ENCODE measurements at places on chromosomes 1 and 21.

GRCh38 chr1:62325681-62326080, 6.4 kb upstream of the KANK4 start:
- DNase-seq: peak; percentile 74

- no peak for DNase-seq
These were observed 28.9 kb downstream of the LEPR start for GRCh38 chr1:65449214-65449823.

- no peak for DNase-seq
These were observed 395 bp upstream of the CSRP1 start for GRCh38 chr1:201507360-201507675.

- no peak for DNase-seq
These were observed 62.5 kb downstream of the ADAMTS1 start for GRCh38 chr21:26782747-26783146.

DNA sequence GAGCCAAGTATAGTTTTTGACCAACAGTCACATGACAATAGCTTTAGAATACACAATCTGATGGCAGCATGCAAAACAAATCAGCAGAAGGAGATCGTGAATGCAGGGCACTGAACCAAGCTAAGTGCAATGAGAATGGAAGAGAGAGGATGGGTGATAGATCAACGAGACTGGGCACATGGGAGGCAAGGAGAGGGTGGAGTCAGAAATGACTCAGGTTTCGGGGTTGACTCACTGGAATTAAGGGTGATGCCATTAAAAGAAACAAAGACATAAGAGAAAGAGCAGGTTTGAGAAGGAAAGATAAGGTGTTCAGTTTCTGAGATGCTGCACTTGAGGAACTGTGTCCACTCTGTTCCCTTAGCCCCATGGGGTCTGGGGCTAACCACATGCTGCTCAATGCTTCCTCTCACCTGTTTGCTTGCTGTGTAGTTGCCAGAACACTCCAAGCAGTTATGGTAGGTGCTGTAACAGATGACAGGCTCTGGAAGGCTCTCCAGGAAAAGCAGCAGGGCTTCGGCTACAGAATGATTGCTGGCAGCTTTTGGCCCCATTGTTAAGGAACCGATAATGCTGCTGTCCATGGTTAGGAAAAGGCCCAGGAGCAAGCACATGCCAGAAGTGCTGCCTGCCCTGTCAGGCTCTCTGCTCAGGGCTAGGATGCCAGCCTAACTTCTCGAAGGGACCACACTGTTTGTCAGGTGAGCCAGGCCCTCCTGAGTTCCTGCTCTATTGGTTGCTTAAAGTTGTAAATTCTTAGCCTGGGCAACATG, 6.1 kb upstream of the MTF1 start:
- no peak for DNase-seq

DNA sequence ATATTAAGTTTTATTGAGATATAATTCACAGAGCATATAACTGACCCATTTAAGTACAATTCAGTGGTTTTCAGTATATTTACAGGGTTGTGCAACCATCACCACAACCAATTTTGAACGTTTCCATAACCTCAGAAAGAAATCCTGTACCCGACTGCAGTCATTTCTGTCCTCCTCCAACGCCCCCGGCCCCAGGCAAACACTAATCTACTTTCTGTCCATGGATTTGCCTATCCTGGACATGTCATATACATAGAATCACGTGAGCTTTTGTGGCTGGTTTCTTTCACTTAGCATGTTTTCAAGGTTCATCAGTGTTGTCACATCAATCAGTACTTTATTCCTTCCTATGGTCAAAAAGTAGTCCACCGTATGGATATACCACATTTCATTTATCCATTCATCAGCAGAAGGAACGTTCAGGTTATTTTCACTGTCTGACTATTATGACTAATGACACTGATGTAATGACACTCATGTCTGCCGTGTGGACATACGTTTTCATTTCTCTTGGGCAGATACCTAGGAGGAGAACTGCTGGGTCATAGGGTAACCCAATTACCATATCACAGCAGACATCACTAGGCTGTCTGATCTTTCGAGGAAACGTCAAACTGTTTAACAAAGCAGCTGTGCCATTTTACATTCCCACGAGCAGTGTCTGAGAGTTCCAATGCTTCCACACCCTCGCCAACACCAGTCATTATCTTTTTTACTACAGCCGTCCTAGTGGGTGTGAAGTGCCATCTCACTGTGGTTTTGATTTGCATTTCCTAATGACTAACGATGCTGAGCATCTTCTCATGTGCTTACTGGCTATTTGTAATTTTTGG, 30.8 kb downstream of the MRPL37 start:
- DNase-seq: no peak

- no peak for DNase-seq
These were observed 116.1 kb downstream of the PSMG1 start for GRCh38 chr21:39066829-39067780.

- DNase-seq: no peak
These were observed 996 bp upstream of the C1orf159 start for GRCh38 chr1:1116701-1117468.

DNA sequence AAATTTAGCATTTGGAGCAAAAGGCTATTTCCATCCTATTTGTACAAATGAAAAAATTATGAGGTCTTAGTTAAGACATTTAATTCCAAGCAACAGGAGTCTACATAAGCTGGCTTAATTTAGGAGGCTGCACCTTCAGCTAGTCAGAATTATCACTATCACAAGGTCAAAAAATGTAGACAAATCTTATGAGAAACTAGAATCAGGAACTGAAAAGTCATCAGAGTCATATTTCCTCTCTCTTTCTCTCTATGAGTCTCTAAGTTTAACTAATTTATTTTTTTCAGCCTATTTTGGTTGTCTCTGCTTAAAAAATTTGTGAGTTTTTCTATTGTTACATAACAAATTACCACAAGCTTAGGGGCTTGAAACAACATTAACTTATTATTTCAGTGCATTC, 807.1 kb upstream of the PRMT6 start:
- DNase-seq: no peak

DNA sequence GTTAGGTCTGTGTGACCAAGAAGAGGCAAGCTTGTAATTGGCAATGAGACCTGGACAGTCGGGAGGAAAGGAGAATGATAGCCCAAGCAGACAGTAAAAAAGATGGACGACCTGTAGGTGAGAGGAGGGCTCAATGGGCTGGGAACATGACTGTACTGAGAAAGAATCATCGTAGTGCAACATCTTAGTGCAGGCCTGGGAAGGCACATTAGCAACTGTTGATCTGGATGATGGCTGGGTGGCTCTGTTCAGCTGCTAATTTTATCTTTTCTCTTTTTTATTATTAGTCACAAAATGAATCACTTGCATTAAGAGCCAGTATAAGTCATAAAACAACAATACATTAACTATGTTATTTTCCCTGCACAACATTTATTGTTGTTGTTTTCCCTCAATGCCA, 32.9 kb downstream of the IFI44 start:
- no peak for DNase-seq

DNA sequence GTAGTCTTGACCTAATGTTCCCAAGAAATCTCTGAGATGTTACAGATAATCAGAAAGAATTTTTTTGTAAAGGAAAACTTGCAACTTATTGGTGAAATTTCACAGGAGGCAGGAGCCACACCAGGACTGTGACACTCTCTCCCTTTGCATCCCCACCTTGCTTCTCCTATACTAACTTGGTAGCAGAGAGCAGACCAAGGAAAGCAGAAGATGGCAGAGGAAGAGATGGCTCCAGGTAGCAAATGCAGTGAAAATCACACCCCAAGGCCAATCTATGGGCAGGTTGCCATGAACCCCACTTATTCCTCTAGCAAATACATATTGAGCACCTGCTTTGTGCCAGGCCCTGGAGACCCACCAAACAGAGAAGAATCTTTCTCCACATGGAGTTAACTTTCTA, 303.4 kb upstream of the C1orf174 start:
- DNase-seq: no peak

GRCh38 chr21:41956926-41957729, 3.3 kb upstream of the C2CD2 start:
- DNase-seq: peak; percentile 37

DNA sequence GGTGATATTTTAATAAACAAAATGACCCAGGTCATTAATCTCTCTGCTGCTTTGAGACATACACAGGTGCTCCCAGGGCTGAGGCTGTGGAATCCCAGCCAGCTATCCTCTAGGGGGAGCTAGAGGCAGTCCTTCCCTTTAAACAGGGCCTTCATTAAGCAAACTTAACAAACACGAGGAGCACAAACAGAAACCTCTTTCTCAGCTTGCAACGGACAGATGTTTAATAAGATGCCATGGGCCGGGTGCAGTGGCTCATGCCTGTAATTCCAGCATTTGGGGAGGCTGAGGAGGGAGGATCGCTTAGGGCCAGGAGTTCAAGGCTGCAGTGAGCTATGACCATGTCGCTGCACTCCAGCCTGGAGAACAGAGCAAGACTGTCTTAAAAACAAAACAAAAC, 106.7 kb downstream of the HIVEP3 start:
- no peak for DNase-seq

DNA sequence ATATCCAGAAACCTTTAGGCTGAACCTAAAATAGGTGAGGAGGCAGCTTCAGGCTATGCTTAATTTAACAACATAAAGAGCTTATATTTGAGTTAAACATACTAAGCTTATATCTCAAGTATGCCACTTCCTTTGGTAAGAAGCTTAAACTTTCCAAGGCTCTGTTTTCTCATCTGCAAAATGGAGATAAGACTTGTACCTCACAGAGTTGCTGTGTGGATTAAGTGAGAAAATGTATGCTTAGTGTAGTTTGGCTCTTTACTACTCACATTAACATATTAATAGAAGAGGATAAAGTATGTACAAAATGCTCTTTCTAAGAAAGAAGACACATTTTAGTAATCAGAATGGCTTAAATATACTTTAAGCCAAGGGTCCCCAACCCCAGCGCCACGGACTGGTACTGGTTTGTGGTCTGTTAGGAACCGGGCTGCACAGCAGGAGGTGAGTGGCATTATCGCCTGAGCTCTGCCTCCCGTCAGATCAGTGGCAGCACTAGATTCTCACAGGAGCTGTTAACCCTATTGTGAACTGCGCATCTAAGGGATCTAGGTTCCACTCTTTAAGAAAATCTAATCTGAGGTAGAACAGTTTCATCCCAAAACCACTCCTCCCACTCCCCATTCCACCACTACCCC, 77.2 kb downstream of the HS2ST1 start:
- DNase-seq: no peak

DNA sequence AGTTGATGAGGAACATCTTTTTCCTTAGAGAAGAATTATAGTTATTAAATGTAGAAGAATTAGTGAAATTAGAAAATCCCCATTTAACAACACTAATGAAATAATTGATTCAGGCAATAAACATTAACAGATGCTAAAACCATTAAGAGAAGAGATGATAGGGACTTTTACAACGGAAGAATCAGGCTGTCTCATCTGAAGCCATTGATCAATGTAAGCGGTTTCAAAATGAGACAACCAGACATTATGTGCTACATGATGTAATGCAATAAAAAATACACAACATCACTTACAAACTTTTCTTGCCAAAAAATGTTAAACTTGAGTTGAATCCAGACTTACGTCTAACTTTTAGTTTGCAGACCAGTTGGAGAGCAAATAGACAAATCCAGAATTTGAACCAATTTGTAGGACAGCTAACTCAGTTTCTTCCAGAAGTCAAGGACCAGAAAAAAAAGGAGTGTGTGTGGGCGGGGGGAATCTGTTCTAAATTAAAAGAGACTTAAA, 165.4 kb upstream of the DPT start:
- DNase-seq: no peak

DNA sequence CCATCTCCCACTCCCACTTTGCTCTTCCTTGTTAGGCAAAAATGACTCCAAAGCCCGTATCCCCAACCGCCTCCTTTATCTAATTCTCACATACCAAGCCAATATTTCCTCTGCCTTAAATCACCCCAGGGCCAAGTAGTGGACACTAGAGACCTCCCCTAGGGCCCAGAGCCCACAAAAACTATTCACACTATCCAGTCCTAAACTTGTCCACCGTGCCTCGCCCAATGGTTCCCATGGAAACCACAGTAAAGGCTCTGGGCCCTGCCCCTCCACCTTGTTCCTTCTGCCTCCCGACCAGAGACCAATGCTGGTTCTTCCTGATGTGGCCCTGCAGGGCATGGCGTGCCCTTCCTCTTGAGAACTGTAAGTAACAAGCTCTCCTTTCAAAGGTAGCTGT, 11.8 kb downstream of the CFAP107 start:
- no peak for DNase-seq

DNA sequence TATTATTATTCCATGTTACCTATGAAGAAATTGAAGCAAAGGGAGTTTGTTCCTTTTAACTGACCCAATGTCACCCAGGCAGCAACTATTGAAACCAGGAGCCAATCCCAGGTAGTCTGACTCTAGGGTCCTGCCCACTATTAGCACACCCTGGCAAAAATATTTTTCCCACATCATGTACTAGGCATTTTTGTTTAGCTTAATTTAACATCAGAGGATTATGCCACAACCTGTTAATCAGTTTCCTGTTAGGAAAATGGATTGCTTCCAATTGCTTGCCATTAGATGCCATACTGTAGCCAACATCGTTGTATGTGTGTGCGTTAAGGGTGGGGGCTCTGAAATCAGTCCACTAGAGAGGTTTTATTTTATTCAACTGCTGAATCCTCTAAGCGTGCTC, 281.1 kb downstream of the DNM3 start:
- no peak for DNase-seq

DNA sequence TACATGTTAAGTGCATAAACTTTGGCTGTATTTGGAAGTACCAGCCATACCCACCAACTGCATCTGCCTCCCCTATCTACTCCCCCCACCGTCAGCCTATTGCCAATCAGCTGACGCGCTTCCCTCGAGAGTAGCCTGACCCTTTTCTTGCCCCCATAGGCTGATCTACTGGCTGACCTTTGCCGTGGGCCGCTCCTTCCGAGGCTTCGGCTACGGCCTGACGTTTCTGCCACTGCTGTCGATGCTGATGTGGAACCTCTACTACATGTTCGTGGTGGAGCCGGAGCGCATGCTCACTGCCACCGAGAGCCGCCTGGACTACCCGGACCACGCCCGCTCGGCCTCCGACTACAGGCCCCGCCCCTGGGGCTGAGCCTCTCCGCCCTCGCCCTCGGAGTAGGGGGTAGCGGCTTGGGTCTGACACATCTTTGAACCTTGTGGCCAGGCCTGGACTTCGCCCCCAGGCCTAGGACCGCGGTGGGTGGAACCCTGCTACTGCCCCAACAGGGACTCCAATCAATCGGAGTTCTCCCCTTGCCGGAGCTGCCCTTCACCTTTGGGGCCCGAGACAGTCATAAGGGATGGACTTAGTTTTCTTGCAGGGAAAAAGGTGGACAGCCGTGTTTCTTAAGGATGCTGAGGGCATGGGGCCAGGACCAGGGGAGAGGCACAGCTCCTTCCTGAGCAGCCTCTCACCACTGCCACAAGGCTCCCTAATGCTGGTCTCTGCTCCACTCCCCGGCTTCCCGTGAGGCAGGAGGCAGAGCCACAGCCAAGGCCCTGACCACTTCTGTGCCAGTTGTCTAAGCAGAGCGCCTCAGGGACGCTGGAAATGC, 4.0 kb downstream of the GLMP start:
- DNase-seq: peak; percentile 37

- no peak for DNase-seq
These were observed 588.3 kb downstream of the NPHP4 start for GRCh38 chr1:5403935-5404334.

DNA sequence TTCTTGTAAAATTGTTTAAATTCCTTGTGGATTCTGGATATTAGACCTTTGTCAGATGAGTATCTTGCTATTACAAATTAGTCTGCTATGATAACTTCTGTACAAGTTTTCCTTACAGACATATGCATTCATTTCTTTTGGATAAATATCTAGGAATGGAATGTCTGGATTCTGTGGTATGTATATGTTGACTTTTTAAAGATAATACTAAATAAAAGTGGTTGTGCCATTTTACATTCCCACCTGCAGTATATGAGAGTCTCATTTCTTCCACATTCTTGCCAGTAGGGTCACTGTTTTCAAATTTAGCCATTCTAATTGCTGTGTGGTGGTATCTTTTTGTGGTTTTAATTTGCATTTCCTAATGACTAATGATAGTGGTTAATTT, 53.9 kb downstream of the SYDE2 start:
- DNase-seq: no peak

Data from BJ (cell line).